Cardiac septum (tissue), 1 donor: ENCODE measurements at places on chromosomes 5 and 9. TPM values are rescaled to one million over a fixed set of nuclear protein-coding genes. Genes with fewer than 3 reads are reported as not detected.

C5orf58 gene
- not detected for total RNA-seq

TAF11L10 gene
- not detected for total RNA-seq

GRCh38 chr9:34035656-34036055 is 13.0 kb downstream of the UBAP2 start:
- DNase-seq: no peak

GRCh38 chr5:139867109-139867508 is 71.5 kb downstream of the PSD2 start:
- DNase-seq: no peak

RNF208 gene
- total RNA-seq: 22.2 TPM
